ENCODE measurements at places on chromosomes 3 and 15.

DNA sequence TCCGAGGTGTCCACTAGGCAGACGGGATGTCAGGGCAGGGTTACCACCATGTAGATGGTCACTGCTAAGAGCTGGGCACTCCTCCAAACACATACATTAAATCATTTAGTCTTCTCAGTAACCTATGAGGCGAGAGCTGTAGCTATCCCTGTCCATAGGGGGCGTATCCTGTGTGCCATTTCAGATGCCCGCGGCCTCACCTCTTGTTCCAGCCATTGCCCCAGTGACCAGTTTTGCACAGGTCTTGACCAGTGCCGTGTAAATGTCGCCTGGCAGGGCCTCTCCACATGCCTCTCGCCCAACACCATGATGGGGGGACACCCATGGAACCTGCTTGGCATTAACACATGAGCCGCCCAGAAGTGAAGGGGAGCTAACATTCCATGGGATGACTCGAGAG is 20.8 kb upstream of the SRP14 start:
- no peak for DNase-seq

DNA sequence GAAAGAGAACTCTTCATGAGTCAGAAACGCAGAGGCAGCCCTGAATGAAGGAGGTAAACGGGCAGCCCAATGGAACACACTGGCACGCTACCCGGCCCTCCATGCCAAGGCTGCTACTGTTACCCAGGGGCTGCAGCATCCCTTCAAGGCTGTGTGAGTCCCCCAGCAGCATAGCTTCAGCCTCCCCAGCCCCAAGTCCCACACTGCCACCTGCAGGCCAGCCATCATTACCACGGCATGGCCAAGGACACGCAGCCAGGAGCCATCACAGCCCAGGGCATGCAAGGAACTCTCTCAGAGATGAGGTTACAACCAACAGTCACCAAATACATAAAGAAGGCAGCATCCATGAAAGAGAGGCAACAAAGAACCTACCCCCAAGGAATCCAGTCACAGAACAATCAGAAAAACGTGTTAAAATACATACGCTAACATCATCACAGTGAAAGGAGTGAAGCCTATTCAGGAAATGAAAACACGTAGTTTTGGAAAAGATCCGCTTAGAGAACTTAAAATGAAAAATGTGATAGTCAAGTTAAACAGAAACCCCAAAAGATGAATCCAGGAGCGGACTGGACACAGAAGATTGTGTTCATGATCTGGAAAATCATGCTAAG is 22.4 kb downstream of the PLA2G4F start:
- no peak for DNase-seq

- DNase-seq, result no peak
Observed at GRCh38 chr15:80982205-80982604, 7.4 kb downstream of the MESD start.

- DNase-seq, result no peak
Observed at GRCh38 chr3:75260-75659, 121.3 kb upstream of the CHL1 start.

DNA sequence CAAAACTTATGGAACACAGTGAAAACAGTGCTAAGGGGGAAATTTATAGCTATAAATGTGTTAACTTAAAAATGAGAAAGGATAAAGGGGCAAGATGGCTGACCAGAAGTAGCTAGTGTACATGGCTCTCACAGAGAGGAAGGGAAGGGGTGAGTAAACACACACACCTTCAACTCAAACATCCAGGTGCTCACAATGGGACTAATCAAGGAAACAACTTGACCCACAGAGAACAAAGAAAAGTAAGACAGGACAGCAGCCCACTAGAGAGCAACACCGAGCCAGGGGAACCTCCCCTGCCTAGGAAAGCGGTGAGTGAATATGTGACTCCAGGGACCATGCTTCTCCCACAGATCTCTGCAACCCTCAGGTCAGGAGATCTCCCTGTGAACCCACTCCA is 85.0 kb upstream of the UBP1 start:
- DNase-seq, result no peak

- DNase-seq, result no peak
Observed at GRCh38 chr15:62469478-62469873, 304.4 kb upstream of the C2CD4B start.

DNA sequence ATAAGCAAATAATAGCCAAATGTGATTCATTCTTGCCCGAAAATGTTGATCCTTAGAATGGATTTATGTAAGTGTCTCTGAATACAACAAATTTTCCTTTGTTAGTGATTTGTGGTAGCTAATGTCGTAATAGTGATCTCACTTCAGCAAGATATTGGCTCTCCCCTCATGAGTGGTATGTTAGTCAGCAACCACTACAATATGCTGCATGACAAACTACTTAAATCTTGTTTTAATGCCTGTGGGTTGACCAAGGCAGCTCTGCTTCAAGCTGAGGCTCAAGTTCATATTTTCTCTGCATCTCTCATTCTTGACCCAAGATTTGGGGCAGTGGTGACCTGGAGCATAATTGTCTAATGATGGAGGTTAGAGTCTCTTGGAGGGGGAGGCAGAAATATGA is 49.8 kb upstream of the GALNT15 start:
- DNase-seq, result no peak

DNA sequence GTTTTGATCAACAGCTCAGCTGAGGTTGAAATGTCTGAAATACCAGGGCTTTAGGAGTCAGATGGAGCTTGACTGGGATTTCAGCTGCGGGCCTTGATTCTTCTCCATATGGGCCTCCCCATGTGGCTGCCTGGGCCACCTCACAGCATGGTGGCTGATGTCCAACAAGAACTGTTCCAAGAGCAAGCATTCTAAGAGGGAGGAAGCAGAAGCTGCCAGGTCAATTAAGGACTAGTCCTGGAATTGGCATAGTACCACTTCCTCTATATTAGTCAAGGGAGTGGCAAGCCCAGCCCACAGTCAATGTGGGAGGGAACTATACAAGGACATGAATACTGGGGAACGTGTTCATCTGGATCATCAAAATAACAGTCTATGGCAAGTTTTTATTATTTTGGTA is 181.7 kb upstream of the ANKRD28 start:
- no peak for DNase-seq

DNA sequence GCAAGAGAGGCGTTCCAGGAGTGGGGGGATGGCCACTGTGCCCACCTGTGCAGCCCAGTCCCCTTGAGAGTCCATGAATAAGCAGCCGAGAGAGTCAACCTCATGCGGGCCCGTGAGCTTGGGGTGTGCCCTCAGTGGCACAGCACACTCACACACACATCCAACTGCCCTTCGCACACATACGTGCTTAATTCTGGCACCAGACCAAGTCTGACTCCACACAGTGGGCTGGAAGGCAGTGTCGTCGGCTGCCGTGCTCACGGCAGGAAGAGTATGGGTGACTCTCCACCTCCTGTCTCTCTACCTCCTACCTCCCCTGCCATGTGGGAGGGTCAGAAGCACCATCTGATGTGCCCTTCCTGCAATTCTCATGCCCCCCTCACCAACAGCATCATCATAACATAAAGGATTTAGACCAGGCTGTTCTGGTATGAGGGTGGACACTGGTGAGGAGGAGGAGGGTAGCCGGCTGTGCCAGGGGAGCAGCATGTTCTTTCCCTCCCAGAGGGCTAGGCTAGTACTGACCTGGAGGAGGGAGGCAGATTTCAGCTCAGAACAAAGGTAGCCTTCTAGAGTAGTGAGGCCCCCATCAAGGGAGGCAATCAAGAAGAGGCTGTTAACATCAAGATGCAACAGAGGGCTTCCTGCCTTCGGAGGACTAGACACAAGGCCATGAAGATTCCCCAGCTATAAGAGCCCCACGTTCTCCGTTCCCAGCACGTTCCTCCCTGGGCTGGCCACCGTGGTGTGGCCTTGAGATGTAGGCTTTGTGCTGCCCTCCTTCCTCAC is 5.3 kb upstream of the STRA6 start:
- DNase-seq, result no peak

DNA sequence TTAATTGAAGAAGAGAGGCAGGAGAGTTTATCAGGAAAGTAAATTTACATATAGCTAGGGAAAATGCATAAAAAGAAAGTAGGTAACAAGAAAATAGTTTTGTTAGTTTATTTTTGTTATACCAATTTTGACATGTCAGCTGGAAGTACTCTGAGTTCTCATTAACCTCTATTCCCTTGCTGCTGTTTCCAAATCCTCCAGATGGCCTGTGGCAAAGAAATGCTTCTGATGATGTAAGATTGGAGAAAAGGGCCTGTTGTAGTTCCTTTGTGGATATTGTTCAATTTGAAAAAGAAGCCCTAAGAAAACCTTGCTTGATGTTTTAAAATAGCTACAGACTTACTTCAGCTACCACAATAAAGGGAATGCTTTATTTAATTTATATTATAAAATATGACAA is 192.9 kb upstream of the SLITRK3 start:
- DNase-seq, result no peak

DNA sequence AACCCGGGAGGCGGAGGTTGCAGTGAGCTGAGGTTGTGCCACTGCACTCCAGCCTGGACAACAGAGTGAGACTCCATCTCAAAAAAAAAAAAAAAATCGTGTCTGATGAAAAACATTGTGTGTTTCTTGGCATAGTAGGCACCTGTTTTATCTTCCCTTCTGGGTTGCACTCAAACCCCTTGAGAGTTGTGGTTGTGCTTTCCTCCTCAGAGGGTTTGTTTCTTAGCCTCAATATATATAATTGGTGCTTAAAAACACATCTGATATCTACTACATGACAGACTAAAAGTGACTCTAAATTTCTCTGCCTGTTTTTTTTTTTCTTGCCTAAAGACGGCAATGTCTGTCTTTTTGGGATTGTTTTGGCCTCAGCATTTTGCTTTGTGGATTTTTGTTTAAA is 7.6 kb downstream of the NR1D2 start:
- DNase-seq, result no peak

DNA sequence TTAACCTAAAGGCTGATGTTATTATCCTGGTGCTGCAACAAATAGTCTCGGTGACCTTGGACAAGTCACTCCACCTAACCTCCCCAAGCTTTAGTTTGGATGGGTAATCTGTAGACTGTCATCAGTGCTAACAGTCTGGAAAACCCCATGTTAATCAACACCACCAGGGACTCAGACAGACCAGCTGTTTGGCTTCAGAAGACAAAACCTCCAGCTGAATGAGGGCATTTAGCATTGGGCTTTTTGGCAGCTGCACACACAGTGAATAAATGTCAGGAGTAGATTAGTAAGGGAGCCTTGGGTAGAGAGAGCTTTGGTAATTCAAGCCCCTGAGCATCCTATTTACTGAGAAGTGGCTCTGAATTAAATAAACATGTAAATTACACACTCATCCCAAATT is 24.9 kb upstream of the C3orf80 start:
- DNase-seq, result no peak

GRCh38 chr3:132573797-132574211 is 23.3 kb upstream of the ACKR4 start:
- no peak for DNase-seq

DNA sequence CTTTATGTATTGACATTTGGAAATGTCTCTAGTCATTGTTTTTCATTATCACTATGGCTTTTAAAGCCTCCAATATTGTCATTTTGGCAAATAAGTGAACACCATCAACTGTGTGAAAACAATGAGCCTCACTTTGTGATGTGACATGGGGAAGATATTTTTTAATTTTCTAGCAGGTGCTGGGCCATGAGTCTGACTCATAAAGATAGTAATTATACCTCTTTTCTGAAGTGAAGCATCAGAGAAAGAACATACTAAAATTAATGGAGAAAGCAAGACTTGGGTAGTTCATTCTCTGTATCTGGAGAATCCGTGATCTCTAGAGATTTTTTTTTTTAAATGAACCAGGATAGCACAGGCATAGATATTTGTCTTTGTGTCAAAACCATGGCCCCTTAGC is 100.8 kb downstream of the CCNL1 start:
- DNase-seq, result no peak

DNA sequence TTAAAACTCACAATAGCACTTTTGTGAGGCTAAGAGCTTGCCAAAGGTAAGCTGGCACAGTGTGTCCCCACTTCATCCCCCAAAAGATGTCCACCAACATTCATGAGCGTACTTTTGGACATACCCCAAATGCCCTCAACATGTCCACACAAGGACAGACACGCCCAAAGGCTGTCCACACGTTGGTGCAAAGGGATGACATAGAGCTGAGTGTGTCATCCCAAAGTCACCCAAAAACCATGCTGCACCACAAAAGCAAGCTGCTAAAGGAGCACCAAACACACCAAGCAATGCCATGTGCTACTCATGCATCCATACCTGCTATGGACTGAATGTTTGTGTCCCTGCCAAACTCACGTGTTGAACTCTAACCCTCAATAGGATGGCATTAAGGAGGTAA is 57.9 kb downstream of the KLF13 start:
- no peak for DNase-seq

DNA sequence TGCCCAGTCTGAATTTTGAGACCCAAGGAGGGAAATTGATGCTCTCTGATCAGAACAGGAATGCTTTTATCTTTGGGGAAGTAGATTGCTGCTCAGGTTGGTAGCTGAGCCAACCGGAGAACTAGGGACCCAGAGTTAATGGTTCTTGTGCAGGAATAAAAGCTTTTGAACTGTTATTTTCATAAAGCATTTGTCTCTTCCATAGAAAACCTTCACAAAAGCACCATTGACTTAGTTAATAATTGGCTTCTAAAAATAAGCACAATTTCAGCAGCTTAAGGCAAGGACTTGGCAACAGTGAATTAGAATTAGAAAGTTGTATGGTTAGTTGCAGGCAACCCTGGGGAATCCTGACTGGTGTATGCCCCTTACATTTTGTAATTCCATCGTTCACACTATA is 53.8 kb downstream of the MAP2K1 start:
- DNase-seq, result no peak

DNA sequence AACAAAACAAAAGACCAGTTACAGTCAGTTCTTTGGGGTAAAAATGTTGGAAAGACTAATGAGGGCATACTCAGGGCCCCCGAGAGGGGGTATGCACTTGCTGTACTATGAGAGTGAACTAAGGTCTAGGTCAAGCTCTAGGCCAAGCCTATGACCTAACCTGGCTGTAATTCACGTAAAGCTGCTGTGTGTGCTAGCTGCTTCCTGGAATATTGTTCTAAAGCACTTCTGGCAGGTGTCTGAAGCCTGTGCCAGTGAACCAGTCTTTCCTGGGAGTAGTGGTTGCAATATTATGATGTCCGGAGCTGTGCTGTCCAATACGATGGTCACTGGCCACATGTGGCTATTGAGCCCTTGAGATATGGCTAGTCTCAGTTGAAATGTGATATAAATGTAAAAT is 13.1 kb upstream of the CX3CR1 start:
- DNase-seq, result no peak

All from SW 1271 (cell line).